Ovary (tissue), 10 donors: ENCODE measurements at places on chromosomes 7 and 10. TPM values are rescaled to one million over a fixed set of nuclear protein-coding genes. Genes with fewer than 3 reads are reported as not detected.

- DNase-seq: no peak
Measured at GRCh38 chr10:22323538-22324305, 2.8 kb downstream of the BMI1 start.

DNA sequence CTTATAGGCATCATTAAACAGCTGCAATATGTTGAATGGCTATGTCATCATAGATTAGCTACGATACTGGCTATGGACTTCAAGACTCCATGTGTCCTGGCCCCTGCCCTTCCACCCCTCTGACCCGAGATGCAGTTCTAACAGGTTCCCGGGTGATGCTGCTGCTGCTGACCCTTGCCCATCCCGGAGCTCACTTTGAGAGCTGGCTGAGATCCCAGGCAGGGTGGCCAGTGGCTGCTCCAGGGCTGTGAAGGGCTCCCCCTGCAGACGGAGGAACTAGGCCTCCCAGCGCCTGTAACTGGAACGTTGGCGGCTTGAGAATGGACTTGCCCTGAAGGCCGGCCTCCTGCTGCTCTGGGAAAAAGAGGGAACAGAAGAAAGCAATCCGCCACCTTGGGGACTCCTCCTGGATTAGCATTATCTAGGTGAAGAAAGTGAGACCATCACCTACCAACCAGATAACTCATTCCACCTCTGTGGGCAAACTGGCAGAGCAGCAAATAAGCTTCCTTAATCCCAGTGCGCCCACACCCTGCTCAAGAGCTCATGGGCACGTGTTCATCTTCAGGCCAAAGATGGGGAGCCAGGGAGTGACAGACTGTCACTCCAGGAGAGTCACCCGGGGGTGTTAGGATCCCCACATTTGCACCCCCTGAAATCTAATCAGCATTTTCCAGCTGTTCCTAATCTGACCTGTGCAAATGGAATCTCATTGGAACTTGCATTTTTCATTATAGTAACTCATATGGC is 56.8 kb downstream of the PARP12 start:
- DNase-seq: no peak

GRCh38 chr10:122294511-122295450 is 23.7 kb downstream of the BTBD16 start:
- no peak for DNase-seq

DNA sequence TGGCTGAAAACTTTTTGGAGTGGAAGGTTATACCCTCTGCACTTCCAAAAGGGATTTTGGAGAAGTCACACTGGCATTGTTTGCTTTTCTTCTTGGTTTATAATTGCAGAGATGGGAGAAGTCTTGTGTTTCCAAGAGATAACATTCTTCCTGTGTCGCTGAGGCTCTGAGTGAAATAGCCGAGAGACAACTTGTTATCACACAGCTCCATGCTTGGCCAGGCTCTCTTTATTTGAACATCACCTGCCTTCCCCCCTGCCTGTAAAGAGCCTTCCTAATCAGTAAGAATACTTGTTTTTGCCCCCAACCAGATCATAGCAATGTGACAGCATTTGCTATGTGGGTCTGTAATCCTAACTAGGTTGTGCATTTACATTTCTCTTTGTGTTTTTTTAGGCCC is 270.7 kb downstream of the GALNT17 start:
- DNase-seq: no peak

- no peak for DNase-seq
Measured at GRCh38 chr10:126459878-126460481, 71.7 kb upstream of the ADAM12 start.

DNA sequence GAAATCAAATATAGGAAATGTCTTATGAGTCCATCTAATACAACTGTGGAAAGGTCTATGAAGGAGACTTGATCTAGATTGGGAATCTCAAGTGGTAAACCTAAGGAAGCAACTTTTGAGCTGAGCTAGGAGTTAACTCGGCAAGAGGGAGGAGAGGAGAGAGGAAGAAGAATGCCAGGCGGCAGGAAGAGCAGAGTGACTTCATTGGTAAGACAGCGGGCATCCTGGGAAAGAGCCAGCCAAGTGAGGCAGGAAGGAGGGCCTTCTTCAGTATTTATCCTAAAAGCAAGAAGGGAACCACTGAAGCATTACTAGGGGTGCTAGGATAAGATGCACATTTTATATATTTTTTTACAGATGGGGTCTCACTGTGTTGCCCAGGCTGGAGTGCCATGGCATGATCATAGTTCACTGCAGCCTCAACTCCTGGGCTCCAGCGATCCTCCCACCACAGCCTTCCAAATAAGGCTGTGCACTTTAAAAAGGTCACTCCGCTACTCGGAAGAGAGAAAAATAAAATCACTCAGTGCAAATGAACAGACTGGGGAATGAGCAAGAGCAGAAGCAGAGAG is 2.0 kb downstream of the BCL7B start:
- no peak for DNase-seq

DNA sequence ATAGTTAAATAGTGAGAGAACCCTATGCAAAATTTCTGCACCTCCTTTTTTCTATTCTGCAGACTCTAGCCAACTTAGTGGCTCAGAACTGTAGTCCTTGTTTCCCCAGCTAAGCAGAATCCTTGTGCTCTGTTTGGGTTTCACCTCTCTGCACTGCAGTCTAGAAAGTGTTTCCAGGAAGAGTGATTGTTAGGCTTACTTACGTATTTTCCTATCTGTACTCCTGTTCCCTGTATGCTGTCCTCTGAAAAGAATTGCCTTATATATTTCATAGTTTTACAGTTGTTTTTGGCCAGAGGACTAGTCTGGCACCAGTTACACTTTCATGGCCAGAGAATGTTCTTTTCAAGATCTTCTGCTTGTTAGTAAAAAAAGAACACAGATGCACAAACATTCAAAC is 154.6 kb upstream of the POT1 start:
- no peak for DNase-seq

DNA sequence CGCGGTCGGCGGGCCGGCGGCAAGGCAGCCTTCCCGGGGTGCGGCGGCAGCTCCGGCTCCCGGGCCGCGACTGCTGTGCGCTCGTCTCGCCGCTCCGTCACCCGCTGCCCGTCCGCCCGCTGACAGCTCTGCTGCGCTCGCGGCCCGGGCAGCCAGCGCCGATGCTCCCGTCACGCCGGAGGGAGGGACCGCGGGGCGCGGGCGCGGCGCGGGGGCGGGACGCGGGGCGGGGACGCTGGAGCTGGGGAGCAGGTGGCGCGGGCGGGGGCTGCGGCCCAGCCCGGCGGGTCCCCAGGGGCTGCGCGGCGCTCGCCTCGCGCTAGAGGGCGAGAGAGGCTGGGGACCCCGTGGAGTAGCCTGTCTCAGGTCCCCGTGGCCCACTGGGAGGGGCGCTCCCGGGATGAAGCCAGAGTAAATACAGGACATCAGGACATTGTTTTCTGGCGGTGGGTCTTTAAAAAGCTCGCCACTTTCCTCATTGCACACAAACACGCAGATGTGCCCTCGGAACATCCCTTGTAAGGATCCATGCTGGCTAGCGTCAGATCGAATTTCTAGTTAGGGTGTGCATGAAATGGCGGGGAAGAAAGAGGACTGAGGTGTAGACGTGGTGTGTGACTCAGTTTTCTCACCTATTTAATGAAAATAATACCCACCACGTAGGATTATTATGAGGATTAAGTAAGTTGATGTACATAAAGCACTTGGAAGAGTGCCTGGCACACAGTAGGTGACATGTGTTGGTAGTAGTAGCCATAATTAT is at the start of gene ELAPOR2:
TSS of gene ELAPOR2 (minus strand) at position 130 of the 763 bp plus-strand sequence. CDS start 141 bp downstream, outside the sequence.
- DNase-seq: peak; percentile 76

DNA sequence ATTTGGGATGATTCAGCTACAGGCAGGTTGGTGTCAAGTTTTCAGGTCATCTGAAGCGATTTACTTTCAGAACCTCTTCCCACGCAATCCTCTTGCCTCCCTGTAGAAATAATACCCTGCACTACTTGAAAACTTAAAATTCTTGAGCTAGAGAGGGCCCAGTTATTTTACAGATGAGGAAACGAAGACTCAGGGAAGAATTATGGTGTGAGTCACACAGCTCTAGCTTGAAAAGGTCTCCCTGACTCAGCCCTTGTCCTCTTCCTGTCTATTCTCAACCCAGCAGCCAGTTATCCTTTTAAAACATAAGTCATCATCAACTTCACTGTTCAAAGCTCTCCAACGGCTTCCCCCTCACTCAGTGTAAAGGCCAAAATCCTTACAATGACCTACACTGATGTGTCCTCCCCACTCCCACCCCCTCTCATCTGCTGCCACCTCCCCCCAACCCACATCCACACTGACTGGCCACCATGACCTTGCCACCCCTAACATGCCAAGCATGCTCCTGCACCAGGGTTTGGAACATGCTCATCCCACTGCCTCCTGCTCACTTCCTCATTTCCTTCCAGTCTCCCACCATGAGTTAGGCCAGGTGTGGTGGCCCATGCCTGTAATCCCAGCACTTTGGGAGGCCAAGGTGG is 3.4 kb downstream of the DNMBP start:
- DNase-seq: no peak

GRCh38 chr7:79451580-79451979 is 1.9 kb downstream of the MAGI2 start:
- DNase-seq: no peak

DNA sequence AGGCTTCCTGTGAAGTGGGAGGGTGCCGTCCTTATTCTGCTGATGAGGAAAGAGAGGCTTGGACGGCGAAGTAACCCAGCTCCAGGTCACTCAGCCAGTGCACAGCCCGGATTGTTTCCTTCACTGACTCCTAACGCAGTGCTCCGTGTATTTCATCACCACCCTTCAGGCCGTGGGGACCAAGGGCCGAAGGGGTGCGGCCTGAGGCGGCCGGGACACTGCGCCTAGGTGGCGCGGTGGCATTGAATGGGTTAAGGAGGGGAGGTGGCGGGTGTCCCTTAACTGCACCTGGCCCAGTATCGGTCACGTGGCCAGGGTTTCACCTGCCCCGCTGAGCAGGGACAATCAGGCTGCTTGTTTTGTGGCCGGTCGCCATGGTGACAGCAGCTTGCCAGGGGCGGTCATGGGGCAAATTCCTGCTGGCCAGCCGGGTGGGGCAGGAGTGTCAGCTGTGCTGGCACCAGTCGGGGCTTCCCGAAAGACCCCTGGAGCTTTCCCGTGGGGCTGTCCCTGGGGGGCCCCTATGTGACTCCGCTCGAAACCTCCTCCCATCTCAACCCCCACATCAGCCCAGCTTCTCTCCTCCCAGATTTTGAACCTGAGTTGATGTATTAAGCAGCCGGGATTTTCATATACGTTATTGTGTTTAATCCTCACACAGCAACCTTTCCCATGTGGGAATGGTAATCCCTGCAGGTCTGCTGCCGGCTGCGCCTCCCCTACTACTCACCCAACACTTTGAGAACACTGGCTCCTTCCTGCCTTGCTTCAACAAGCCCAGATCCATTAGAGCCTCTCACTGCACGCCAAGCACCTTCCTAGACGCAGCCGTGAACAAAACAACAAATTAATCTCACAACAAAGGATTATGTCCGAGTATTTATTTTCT is 4.4 kb upstream of the ABHD11 start:
- DNase-seq: peak; percentile 41

The PVRIG gene
- total RNA-seq: not detected

The C10orf95 gene
- total RNA-seq: not detected

The TNS3 gene
- 96.3 TPM for total RNA-seq

The HKDC1 gene
- total RNA-seq: 0.89 TPM

The GIGYF1 gene
- 56.1 TPM for total RNA-seq

The HOXA5 gene
- 13.8 TPM for total RNA-seq

The LRRD1 gene
- total RNA-seq: not detected
